ENCODE measurements at places on chromosomes 12 and 14.

DNA sequence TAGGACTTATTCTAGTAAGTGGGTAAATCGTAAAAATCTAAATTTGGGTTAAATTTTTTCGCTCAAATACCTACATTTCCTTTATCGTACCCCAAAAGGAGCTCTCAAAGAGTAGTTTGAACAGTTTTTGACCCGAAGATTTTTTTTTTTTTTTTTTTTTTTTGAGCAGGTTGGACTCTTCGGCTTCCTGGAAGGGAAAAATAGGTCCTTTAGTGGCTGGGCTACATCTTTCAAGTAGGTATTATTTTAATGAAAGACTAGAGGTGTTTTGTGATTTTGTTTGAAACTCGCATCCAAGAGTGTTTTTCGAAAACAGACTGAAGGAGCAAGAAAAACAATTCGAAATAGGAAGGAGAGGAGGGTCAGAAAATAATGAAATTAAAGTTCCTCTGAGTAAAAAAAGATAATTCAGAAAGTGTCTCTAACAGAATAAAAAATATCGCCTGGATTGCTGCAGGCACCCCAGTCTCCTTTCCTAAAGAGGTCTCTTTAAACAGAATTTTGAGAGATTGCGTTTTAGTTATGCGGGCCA lies 6.0 kb downstream of the CDKN1B start:
- no peak for DNase-seq

DNA sequence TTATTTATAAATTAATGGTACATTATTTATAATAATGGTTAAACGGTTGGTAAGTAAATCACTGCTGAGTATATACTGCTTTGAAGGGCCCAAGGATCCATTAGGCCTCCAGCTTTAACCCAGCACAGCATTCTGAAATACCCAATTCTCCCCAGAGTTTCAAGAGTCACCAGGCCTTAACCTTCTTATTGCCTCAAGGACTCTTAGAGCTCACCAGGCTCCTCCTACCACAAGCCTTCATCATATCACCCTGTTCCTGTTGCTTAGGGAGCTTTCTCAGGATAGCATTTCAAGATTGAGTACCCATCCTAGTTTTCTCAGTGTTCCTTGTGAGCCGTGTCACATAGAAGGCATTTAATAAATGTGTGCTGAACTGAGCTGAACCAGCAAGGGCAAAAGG lies 242.5 kb downstream of the FBXL14 start:
- no peak for DNase-seq

DNA sequence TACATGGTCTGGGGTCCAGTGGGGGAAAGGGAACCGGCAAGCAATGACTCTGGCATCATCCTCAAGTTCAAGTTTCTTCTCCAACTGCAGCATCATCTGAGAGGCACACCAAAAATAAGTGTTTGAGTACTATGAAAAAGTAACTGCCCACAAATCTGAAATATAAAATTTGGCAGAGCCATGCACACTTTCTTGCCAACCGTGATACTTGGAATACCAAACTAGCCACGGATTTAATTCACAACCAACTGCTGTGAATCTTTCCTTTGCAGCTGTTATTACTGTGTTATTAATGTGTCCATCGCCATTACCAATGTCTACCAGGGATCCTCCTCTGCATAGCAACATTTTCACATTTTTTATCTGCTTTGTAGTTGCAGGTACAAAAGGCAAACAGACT lies 74.6 kb downstream of the GXYLT1 start:
- DNase-seq, result no peak

GRCh38 chr12:181921-182320 lies 32.0 kb downstream of the SLC6A12 start:
- DNase-seq, result no peak

DNA sequence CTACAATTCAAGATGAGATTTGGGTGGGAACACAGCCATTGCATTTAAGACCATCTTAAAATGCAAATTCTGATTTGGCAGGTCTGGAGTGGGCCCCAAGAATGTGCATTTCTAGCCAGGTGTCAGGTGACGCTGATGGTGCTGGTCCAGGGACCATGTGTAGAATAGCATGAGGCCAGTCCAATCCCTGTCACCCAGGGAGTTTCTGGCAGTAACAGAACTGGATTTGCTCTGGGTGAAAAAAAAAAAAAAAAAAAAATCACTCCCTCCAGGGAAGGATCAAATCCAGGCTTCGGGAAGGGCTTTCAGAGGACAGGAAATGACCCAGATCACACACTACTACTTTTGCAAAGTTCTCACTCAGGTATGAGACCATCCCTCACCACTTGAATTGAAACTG lies 213.2 kb upstream of the NOS1 start:
- no peak for DNase-seq

GRCh38 chr12:57370696-57371095 lies 60.1 kb downstream of the R3HDM2 start:
- no peak for DNase-seq

DNA sequence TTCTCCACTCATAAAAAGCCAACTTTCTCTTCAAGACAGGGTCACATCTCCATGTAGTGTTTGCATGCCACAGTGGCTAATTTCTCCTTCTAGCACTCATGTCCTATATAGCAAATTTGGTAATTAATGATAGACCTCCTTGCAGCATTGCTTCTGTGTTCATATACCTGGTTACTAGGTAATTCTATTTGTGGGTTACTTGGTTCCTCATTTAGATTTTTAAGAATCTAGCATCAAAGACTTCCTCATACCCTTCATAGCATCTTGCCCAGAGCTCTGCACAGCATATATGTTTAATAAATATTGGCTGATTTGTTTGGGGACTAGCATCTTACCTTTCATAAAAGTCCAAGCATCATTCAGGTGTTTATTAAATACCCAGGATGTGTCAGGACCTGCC lies 152.1 kb downstream of the DUSP6 start:
- no peak for DNase-seq

DNA sequence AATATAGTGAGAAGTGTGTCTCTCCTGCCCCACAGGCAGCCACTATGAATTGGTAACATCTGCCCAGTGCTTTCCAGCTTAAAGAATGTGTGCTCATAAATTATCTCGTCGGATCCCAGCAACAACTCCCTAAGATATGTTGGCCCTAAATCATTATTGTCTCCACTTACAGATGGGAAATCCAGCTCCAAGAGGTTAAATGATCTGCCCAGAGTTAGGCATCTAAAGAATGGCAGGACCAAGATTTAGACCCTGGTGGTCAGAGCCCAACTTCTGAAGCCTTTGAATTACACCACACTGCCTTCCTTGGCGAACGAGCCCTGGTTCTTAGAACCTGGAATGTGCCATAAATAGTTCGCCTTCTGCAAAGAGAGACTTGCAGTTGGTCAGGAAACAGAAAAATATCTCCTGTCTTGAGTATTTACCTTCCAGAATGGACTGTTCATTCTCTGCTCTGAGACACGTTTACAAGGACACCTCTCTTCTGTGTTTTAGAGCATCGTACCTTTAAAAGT lies 20.1 kb upstream of the PLEK2 start:
- DNase-seq, result no peak

GRCh38 chr12:109717390-109718357 lies 4.0 kb downstream of the FAM222A start:
- DNase-seq, result no peak

- no peak for DNase-seq
Measured at GRCh38 chr12:16389594-16389993, 42.1 kb downstream of the MGST1 start.

DNA sequence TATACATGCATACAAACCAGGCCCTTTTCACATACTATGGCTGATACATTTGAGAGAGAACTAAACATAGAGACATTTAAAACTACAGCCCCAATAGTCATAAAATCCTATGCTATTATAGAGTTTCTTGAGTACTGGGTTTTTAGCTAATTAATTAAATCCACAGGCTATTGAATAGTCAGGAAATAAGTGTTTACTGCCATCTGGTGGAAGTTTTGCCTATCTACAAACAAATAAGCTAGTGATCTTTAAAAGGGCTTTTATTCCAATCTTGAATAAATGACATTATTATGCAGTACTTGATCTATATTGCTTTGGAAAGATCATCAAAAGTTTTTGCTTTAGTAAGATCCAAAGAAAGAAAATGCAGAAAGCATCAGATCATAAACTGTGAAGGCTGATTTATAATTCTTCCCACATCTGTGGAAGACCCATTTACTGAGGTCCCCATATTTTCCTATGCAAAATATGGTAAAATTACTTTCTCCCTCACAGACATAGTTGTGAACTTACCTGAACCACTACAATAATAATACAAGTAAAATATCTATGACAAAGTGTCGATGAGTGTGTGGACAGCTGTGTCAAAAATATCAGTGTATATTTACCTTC lies 131.3 kb downstream of the ITPR2 start:
- no peak for DNase-seq

DNA sequence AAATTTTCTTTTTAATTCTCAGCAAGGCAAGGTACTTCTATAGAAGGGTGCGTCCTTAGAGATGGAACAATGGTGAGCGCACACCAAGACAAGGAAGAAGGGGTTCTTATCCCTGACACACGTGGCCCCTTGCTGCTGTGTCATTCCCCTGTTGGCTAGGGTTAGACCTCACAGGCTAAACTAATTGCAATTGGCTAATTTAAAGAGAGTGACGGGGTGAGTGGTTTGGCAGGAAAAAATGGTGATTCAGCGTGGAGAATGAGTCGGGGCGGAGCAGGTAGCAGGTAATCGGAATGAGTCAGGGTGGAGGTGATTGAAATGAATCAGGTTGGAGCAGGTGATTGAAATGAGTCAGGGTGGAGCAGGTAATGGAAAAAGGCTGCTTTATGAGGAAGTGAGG lies 36.3 kb upstream of the HECTD1 start:
- DNase-seq, result no peak

DNA sequence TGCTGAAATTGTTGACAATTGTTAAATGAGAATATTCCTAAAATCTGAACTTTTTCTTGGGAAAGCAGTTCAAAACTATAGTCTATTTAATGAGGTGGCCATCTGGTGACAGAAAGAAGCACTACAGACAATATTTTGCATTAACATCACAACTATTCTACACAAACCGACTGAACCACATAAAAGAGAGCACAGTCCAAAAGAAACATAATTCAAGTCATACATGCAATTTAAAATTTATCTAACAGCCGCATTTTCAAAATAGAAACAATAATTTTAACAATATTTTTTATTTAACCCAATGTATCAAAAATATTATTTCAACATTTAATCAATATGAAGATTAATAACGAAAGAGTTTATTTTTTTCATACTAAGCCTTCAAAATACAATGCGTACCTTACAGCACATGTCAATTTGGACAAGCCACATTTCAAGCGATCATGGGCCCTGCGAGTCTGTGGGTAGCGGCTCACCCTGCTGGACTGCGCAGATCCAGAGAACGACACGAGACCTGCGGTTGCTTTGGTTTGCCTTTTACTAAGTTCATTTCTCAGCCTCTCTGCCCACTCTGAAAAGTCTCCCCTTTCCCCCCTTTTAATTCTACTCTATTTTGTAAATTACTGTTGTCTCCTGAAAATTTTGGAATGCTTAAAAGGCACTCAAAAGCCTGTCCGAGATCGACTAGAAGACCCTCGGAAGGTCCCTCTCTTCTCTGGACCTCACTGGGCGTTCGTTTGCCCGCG lies 947 bp upstream of the LRRC9 start:
- DNase-seq, result no peak

DNA sequence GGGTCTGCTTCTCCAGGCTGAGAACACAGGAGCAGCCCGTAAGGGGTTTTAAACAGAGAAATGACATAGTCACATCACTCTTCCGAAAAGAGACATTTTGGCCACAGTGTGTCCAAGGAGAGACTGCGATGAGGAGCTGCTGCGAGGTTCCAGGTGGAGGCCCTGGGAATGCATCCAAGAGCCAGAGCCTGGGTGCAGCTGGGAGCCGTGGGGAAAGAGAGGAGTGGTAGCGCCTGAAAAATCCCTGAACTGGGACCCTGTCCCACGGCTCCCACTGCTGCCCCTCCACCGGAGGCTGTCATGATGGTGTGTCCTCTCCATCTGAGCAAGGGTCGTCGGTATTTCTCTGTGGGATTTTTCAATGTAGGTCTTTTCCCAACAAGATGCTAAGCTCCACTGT lies 146.9 kb downstream of the BCL11B start:
- no peak for DNase-seq

DNA sequence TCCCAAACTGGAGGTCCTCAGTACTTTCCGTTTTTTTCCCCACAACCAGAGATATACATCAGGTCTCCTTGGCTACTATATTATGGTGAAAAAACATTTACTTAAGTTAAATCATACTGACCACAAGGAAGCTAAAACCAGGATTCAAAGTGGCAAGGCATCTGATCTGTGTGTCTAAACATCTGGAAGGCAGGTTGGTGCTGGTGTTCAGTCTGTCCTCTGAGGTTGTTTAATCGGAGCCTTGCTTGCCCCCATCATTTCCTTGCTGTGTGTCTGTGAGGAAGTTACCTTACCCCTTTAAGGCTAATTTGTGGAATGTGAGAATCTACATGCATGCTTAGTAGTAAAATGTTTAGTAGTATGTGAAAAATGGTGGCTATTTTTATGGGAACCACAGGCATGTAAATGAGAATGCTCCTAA lies 75.6 kb downstream of the GALNT4 start:
- no peak for DNase-seq

- DNase-seq, result no peak
Measured at GRCh38 chr12:97560350-97560749, 97.7 kb downstream of the RMST start.

GRCh38 chr12:58025431-58025830 lies 84.1 kb downstream of the ATP23 start:
- no peak for DNase-seq

DNA sequence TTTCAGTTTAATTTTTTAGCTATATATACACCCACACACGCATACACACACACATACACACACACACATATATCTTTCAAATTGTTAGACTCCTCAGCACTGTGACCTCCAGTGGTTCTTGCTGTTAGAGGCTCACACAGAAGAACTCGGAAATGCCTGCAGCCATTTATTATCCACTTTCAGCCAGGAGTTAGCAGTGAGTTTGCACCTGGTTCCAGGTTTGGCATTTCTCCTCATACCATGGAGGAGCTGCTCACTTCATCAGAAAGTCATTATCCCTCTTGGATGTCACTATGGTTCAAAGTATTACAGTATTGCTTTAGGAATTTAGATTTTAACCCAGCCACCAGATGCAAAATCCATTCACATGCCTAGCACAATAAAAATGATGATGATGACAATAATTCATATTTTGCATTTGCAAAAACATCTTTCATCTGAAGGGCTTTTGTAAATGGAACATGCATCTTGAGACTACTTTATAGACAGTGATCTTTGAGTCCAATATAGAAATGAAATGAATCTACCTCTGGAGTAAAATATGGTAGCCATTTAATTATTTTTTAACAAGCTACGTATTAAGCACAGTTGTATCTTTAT lies 42.3 kb downstream of the NPAS3 start:
- DNase-seq, result no peak

DNA sequence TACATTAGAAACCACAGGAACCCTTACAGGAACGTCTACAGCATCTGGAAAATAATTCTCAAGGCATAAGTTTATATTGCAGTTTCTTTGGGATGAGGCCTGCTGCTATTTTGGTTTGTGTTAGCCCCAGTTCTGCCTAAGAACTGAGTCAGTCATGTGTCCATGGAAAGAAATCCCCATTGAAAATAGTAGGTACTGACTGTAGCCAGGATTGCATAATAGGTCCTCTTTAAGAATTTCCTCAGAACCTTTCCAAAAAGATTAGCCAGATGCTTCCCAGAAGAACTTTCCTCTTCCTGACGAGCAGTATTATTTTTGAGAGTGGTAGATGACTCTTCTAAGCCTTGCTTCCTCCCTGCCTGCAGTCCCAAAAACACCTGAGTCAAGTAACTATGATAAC lies 52.6 kb downstream of the RASSF8 start:
- DNase-seq, result no peak

Measured in esophagus squamous epithelium (tissue), 5 donors.